Activated T-helper 17 cell treated with anti-CD3 and anti-CD28 coated beads, Interleukin-2, amount 50 U/mL, for 72 hours (primary cell): ENCODE measurements at places on chromosomes 5 and 9.
A peak's percentile ranks its signal among the peaks of the same experiment; 100 is the strongest.

GRCh38 chr5:144048259-144048856, 122.1 kb downstream of the YIPF5 start:
- no peak for ATAC-seq

GRCh38 chr9:114696814-114697544, 15.0 kb upstream of the TEX48 start:
- ATAC-seq, result peak; percentile 58

DNA sequence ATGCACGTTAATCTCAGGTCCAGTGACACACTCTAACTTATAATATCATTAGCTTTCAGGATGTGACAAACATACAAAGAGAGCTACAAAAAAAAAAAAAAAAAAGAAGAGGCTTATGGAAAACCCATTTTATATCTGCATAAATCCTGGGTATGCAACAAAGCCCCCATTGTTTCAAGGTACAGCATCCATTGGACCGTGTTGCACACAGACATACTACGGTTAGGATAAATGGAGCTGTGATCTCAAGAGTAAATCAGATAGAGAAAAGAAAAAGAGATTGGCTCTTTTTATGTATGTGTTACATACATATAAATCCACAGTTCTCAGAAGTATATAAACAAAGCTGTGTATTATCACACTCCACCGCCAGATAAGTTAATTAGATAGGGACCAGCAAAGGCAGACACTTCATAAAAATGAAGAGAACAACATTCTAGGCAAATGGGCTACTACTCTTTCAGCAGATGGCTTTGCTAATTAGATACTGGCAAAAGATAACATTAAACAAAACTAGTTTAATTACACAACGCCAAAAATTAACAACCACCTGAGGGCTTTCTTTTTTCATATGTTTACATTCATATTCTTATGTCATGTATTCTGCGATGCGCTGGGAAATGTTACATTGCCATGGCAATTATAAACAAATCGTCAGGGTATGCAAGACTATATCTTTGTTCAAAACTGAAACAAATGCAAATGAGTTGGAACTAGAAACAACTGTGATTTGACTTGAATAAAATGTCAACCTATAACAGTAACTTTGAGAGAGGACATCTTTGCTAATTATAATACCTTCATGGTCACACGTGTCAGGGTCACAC, 304.2 kb downstream of the SEMA5A start:
- ATAC-seq, result no peak

DNA sequence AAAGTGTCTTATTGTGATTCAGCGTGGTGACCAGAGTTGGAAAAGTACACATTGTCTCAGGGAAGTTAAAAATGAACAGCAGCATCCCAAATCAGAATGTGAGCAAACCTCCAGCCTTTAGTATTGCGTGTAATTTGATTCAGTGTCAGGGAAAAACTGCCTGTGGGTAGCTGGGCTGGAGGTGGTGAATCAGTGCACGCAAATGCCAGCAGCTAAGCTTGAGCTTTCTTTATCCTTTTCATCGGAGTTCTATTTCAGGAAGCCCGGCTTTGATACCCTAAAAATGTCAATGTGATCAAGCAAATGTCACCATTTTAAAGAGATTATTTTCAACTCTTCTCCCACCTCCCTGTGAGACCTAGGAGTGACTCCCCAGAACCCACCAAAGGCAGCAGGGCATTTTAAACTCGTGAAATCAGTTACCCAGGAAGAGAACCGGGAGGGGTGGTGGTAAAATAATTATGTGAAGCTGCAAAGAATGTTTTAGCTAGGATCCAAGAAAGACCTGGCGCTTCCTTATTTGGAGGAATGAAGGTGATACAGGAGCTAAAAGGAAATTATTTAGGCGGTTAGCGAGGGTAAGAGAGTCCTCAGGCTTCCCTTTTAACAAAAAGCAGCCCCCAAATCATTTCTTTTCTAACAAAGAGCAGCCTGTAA, 25.7 kb upstream of the C5orf47 start:
- ATAC-seq, result no peak

GRCh38 chr9:27584931-27585330, 11.7 kb upstream of the C9orf72 start:
- no peak for ATAC-seq

- ATAC-seq, result no peak
These were observed 58.5 kb upstream of the TSLP start for GRCh38 chr5:111013011-111013410.

DNA sequence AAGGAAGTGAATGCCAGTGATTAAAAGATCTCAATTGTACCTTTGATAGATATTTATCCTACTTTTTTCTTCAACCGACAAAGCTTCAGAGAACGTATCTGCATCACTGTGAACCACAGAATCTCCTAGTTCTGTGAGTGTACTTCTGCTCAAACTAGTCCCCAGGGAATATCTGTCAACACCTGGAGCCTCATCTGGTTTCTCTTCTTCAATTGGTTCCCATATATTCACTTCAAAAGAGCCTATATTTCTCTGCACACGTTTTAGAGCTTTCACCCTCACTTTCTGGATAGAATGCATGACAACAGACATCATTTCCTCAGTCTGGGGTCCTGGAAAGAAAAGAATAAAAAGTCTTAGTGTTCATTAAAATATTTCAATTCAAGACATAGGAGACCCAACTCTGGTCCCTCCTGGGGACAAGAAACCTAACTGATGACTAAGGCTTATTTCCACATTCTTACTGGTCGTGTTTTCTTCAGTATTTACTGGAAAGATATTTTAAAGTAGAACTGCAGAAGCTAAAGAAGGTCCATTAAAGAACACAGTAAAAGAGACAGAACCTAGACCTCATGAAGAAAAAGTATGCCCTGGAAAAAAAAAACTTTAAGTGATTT, 64.3 kb downstream of the CPLANE1 start:
- ATAC-seq, result no peak

DNA sequence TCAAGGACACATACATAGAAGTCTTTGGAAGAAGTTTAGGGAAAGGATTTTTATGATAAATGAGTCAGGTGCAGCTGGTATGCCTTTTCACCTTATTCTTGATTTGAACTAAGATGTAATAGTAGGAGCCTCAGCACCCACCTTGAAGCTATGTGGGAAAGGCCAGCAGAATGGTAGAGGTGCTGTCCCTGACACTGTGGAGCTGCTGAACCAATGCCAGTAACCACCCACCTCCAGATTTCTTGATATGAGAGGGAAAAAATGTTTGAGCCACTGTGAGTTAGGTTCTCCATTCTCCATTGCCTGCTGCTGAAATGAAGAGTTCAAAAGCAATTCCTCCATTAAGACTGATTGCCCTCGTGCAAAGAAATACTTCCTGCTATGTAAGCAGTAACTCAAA, 12.2 kb upstream of the HMGCR start:
- peak; percentile 86 for ATAC-seq

GRCh38 chr9:77399964-77400363, 222.6 kb downstream of the VPS13A start:
- ATAC-seq, result no peak
